ENCODE measurements at places on chromosomes 6 and 20. TPM values are rescaled to one million over a fixed set of nuclear protein-coding genes. Genes with fewer than 3 reads are reported as not detected.

Gene ARFGEF3
- 0.19 TPM for total RNA-seq

Gene HLA-DQB1
- 336 TPM for total RNA-seq

DNA sequence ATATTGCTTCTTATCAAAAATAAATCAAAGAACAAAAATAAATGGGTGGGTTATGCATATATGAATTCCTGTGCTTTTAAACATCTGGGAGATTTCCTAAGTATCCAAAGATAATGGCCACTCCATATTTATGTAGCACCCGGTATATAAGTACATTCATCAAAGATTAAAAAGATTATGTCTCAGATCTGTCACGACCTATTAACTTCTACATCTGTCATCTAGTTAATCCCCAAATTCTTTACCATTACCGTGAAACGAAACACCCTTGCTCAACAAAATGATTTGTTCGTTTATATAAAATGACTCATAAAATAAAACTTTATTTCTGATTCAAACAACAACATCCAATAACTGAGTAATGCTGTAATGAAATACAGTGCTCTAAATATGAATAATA lies 64.8 kb upstream of the FOXQ1 start:
- no peaks in the 10 kb centered on the region for H3K4me1 ChIP-seq
- no peaks in the 10 kb centered on the region for H3K27me3 ChIP-seq
- H3K36me3 ChIP-seq = no peaks in the 10 kb centered on the region
- no peak overlapping the region for H3K4me3 ChIP-seq
- no peak for DNase-seq

DNA sequence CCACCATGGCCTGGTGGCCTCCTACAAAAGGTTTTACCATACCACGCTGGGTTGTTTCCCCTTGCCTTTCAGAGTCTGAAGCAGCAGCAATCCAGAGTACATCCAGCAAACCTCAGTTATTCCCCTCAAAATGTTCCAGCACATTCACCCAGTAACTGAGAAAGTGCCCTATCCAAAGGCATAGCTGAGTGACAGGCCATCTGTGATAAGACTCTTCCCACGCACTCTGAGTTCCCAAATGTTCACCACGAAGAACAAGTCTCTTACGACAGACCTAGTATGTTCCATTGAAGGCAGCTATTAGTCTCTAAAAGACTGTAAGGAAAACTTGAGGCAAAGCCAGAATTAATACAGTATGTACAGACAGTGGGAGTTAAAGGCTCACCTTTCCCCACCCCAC lies 31.6 kb upstream of the C20orf144 start:
- no peak for DNase-seq
- H3K4me3 ChIP-seq = no peak overlapping the region
- H3K27me3 ChIP-seq = no peaks in the 10 kb centered on the region
- H3K36me3 ChIP-seq = peaks cover 40% of the 10 kb centered on the region

DNA sequence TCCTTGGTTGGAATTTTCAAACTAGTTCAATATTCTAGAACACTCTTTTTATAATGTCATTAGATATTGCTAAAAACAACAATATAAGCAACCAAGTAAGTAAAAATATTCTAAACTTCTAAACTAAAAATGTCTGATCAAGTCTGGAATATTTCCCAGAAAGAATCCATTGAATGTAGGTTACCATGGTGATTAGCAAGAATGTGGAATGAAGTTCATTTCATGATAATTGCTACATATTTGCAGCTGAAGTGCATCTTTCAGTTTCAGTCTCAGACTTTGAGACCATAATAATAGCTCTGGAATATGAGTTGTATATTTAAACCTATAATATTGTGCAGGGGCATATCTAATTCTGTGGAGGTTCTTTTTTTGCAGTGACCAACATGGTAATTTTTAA lies 61.0 kb upstream of the NKAIN2 start:
- H3K4me1 ChIP-seq = no peaks in the 10 kb centered on the region
- H3K4me3 ChIP-seq = no peak overlapping the region
- DNase-seq = no peak
- no peaks in the 10 kb centered on the region for H3K27me3 ChIP-seq

DNA sequence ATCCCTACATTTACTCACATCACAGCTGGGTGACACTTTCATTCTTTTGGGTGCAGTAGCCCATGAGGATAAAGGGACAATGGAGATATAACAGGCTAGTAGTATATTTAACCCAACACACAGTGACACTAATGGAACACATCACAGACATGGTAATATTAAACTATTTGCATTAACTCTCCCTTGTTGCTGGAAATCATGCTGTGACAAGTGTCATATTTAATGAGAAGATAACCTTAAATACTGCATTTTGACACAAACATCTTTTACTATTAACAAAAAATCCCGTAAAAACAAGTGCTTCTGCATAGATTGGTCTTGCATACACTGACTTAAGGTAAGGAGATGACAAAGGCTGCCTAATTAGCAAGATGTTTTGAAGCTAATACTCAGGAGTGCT lies 45.5 kb downstream of the CNR1 start:
- DNase-seq = no peak
- H3K36me3 ChIP-seq = no peaks in the 10 kb centered on the region
- no peak overlapping the region for H3K27ac ChIP-seq
- no peaks in the 10 kb centered on the region for H3K4me1 ChIP-seq
- no peaks in the 10 kb centered on the region for H3K27me3 ChIP-seq

DNA sequence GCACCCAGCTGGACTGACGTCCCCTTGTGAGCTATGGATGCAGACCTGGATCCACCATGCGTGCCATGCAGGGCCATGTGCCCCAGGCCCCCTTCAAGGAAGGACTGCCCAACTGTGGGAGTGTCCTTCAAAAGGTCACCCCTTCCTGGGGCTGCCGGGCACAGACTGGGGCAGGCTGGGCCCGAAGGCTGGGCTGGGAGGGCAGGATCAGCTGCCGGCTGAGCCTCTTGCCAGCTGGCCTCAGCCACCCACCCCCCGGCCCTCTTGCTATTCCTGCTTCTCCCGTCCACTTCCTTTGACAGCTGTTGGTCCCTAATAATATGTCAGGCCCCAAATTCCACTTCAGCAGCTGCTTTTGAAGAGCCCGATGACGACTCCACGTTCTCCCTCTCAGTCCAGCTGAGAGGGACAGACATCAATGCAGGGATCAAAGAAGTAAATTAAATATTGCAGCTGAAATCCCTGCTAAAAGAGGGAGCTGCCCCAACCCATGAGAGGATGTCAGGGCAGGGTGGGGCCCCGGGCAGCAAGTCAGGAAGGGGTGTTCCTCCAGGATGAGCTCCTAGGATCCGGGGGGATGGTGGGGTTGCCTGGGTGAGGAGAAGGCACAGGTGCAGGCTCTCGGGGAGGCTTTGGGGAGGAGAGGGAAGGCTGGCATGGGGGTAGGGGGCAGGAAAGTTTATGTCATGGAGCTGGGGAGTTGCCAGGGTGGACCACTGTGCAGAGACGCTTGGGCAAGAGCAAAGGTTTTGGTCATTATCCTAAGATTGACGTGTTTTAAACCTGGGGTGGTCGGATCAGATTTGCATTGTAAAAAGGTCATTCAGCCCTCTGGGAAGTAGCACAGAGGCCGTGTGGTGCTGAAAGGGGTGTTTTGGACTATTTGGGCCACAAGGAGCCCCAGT lies 185.0 kb downstream of the ANKRD60 start:
- H3K27ac ChIP-seq = no peak overlapping the region
- H3K27me3 ChIP-seq = no peaks in the 10 kb centered on the region
- H3K4me3 ChIP-seq = no peak overlapping the region
- no peaks in the 10 kb centered on the region for H3K4me1 ChIP-seq

GRCh38 chr20:36093804-36094145 lies 60.8 kb upstream of the EPB41L1 start:
- H3K27ac ChIP-seq = no peak overlapping the region
- DNase-seq = no peak
- H3K4me1 ChIP-seq = peaks cover 29% of the 10 kb centered on the region
- peak overlapping the region; percentile 55 for H3K4me3 ChIP-seq
- no peaks in the 10 kb centered on the region for H3K36me3 ChIP-seq

- H3K4me1 ChIP-seq = no peaks in the 10 kb centered on the region
- H3K27me3 ChIP-seq = no peaks in the 10 kb centered on the region
- H3K27ac ChIP-seq = no peak overlapping the region
- no peak overlapping the region for H3K4me3 ChIP-seq
- H3K36me3 ChIP-seq = no peaks in the 10 kb centered on the region
- no peak for DNase-seq
These were observed 62.1 kb upstream of the PHACTR1 start for GRCh38 chr6:12654514-12654913.

DNA sequence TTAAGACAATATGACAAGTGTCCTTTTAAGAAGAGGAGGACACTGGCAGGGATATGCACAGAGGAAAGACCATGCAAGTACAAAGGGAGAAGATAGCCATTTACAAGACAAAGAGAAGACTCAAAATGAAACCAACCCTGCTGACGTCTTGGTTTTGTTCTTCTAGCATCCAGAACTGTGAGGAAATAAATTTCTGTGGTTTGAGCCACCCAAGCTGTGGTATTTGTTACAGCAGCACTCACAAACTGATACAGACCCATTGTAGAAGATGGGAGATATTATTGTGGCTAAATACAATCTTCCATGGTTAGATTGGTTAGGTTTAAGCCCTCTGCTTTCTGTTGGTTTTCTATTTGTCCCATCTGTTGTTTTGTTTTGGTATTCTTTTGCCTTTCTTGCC lies 88.6 kb upstream of the SLC35F1 start:
- no peaks in the 10 kb centered on the region for H3K36me3 ChIP-seq
- no peak overlapping the region for H3K27ac ChIP-seq
- no peak overlapping the region for H3K4me3 ChIP-seq
- DNase-seq = no peak
- no peaks in the 10 kb centered on the region for H3K27me3 ChIP-seq

Measured in thymus (tissue), 14 donors.